Caudate nucleus (tissue), 63 donors: ENCODE measurements at places on chromosomes 16 and 17.

DNA sequence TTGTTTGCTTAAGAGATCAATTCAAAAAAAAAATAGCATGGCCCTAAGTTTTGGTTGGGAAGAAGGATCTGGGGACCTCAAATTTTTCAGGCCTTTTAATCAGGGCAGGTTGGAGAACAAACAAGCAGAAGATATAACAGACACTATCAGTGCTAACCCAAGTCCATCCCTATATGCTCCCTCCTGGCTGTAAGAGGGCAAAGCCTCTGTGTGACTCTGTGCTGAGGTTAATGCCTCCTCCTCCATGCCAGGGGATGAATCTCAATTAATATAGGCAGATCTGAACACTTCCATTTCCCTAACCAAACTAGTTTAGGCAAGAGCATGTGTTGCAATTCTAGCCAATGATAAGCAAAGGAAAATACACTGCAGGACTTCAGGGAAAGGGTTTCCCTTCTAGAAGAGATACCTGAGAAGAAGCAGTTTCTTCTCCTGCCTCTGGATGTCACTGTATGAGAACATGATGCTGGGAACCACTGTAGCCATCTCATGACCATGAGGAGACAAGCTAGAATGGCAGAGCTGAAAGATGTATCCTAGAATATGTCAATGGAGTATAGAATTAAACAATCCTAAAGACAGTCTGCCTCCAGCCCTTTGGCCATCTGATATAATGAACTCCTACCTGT is 76.0 kb downstream of the CHD9NB start:
- DNase-seq, result no peak

DNA sequence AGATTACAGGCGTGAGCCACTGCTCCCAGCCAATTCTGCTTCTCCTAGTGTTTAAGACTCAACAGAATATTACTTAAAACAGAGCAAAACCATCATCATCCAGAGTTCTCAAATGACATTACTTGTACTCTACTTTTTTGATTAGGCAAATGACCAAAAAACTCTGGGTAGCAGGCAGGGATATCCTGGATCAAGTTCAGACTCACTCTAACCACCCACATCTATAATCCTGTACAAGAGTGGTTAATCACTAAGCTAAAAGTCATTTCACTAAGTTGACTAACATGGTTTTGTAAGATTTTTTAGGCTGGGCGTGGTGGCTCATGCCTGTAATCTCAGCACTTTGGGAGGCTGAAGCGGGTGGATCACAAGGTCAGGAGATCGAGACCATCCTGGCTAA is 6.8 kb downstream of the NAE1 start:
- DNase-seq, result no peak

DNA sequence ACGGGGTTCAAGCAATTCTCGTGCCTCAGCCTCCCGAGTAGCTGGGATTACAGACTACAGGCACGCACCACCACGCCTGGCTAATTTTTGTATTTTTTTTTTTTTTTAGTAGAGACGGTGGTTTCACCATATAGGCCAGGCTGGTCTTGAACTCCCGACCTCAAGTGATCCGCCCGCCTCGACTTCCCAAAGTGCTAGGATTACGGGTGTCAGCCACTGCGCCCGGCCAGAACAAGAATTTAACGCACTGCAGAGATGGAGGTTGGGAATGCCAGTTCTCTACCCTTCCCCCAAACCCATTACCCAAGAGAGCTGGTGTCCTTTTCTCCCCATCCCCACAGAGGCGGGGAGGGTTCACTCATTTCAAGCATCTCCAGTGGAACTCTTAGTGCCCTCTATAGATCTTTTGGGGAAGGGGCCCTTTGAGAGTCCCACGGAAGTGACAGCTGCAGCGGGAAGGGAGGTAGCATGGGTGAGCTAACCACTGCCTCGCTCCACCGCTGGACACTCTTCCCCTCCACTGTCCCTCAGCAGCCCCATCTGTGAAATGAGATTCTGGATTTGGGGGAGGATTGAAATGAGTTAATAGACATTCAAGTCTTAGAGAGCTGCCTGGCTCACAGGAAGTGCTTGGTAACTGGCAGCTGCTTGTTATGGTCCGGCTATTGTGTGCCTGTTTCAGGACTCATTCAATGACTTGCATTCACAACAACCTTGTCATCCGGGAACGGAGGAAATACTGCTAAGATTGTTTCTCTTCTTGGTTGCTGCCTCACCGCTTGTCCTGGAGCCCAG is 3.5 kb upstream of the UBALD2 start:
- DNase-seq, result no peak

GRCh38 chr16:10906914-10907756 is 30.1 kb downstream of the CIITA start:
- no peak for DNase-seq

DNA sequence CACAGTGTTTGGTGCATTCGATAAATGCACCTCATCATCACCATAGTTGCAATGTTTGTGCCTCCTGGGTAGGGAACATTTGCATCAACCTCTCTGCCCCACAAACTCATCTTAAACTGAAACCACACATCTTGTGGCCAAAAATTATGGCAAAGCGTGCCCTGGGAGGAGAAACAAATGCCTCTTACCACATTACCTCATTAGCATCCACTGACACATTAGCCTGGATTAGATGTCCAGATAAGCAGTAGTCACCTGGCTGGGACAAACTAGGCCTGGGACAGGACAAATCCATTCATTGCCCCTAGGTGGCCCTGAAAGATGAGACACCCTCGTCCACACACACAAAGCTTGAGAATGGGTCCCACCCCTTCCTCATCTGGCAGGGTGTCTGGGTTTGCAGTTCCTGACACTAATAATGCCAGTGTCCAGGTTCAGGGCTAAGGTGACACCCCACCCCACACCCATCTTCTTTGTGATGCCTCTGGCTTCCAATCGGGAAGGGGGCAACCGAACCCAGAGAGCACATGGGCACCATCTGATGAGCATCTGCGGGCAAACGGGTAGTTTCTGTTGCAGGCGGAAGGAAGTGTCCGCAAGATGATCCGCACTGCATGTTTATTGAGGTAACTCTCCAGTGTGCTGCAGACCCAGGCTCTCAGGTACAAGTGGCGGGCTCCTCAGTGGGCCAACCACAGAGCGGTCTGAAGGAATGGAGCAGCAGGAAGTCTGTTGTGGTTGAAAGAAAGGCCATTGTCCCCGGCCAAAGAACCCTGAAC is 8.6 kb downstream of the XYLT1 start:
- DNase-seq, result no peak

DNA sequence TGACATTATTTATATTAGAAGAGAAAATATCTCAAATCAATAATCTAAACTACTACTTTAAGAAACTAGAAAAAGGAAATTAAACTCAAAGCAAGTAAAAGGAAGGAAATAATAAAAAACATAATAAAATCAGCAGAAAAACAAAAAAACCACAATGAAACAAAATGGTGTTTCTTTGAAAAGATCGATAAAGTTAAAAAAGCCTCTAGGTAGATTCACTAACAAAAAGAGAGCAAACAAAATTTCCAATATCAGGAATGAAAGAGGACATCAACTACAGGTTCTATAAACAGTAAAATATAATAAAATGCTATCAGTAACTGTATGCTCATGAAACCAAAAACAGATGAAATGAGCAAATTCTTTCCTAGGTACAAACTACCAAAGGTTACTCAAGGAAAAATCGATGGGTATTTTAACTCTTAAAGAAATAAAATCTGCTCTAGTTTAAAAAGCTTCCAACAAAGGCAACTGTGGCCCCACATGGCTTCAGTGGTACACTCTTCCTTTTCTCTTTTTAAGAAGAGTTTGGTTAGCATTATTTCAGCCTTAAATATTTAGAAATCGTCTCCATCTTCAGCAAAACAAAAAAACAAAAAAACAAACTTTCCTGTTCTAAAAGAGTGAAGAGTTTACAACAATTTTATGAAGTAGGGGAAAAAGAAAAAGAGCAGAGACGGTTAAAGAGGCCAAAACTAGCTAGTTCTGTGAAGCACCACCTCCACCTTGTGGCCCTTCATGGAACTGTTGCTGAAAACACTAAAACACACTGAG is 102.2 kb downstream of the TRIM37 start:
- peak; percentile 7 for DNase-seq

GRCh38 chr16:66619534-66620428 is 15.3 kb downstream of the CMTM3 start:
- DNase-seq, result no peak

- DNase-seq, result peak; percentile 50
These were observed 999 bp upstream of the FLYWCH2 start for GRCh38 chr16:2881783-2882649.

- DNase-seq, result no peak
These were observed 20.5 kb upstream of the METTL16 start for GRCh38 chr17:2532146-2532720.

GRCh38 chr16:49097964-49098363 is 183.7 kb downstream of the CBLN1 start:
- DNase-seq, result no peak

- DNase-seq, result no peak
These were observed 159.8 kb downstream of the HS3ST3B1 start for GRCh38 chr17:14460516-14461226.

DNA sequence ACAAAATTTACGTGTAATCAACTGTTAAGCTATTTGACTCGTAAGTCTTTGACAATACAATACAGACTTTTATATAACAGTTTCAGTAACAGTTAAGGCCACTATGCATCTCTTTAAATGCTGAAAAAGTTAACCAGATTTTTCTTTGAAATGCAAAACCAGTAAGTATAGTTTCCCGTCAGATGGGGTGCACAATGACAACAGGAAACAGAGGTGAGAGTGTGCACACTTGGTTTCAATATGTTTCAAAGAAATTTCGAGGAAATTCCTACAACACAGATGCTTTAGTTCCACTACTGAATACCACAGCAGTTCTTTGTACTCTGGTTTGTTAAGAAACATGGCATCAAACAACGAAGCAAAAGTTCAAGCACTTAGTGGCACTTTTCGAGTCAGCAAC is 48.4 kb downstream of the RNF157 start:
- no peak for DNase-seq

GRCh38 chr16:49600976-49601375 is 227.4 kb downstream of the C16orf78 start:
- DNase-seq, result no peak

DNA sequence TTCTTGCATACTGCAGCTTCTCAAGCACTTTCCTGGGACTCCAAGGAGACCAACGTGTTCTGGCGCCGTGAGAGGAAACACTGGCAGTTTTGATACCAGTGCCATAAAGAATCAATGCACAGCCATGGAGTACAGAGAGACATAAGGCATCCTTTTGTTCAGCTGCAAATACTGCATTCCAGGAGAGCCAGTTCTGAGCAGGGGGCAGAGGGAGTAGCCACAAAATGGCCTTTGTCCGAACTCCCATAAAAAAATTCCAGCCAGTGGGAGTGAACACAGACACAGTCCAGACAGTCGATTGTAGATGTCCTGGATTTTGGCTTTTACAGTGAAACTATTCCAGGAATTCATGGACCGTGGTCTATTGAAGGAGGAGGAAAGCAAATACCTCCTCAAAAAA is 36.2 kb upstream of the TEKT3 start:
- peak; percentile 40 for DNase-seq

- DNase-seq, result no peak
These were observed 143.1 kb upstream of the CACNG5 start for GRCh38 chr17:66691644-66692420.

GRCh38 chr16:51952500-51952899 is 594.4 kb downstream of the TOX3 start:
- DNase-seq, result no peak

- DNase-seq, result no peak
These were observed 143.4 kb downstream of the ZNF423 start for GRCh38 chr16:49712542-49712941.

DNA sequence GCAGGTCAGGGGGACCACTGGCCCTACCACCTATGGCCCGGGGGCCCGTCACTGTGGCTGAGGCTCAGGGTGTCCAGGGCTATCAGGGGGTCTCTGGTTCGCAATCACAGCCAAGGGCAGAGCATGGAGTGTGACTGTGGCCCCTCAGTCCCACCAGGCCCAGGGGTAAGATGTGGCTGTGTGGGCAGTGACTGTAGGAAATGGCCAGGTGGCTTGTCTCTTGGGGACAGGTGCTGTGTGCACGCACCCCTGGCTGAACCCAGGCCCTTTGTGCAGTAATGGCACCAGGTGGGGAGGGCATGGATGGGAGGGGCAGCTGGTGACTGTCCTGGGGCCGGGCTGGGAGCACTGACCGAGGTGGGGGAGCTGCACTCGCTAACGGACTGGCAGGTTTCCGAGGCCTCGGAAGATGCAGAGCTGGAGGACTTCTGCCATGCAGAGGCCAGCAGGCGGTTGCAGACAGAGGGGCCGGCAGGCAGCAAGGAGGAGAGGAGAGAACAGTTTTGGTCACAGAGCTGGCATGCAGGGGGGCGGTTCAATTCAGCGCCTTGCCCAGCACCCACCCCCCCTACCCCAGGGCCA is 18.8 kb downstream of the IL34 start:
- DNase-seq, result no peak

GRCh38 chr16:25066747-25067631 is 44.6 kb upstream of the LCMT1 start:
- peak; percentile 44 for DNase-seq

GRCh38 chr16:81026429-81026828 is 9.2 kb upstream of the ATMIN start:
- DNase-seq, result no peak

- DNase-seq, result no peak
These were observed 142.4 kb upstream of the AXIN2 start for GRCh38 chr17:65703891-65704290.

- DNase-seq, result no peak
These were observed 8.8 kb upstream of the CEP112 start for GRCh38 chr17:66200685-66201092.

DNA sequence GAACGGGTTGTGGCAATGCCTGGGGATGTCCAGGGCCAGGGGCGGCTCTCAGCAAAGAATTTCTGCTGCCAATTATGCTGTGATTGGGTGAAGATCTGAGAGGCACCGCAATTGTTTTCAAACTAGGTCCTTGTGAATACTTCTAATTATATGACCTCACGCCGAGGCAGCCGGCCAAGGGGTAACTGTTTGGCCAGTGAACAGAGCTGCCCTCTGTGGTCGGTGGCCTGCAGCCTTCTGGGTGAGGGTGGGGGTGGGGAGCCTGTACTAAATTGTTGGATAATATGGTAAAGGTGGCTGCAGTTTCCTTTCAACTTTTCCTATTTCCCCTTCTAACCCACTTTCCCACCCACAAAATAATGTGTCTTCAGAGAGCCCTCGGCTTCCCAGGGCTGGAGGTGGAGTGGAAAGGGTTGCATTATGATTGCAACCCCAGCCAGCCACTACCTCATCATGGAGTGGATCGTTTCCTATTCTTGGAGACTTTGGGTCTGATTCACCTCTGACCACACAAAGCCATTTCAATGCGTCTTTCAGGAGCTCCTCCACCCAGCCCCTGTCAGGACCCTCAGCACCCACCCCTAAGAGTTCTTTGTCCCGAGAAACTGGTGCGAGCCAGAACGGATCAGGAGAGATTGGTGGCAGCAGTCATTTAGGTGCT is 2.0 kb upstream of the DNAI2 start:
- DNase-seq, result peak; percentile 90

GRCh38 chr16:70578035-70578434 is 54.4 kb downstream of the SF3B3 start:
- DNase-seq, result no peak
